M059J (cell line): ENCODE measurements at places on chromosomes 3 and 15. TPM values are rescaled to one million over a fixed set of nuclear protein-coding genes. Genes with fewer than 3 reads are reported as not detected.

- no peak for DNase-seq
Measured at GRCh38 chr15:98669638-98670037, 21.3 kb downstream of the IGF1R start.

GRCh38 chr15:45183511-45183910 is 4.3 kb downstream of the SHF start:
- DNase-seq = no peak

- DNase-seq = peak; percentile 76
Measured at GRCh38 chr3:135503760-135504686, 461.5 kb upstream of the PPP2R3A start.

- DNase-seq = no peak
Measured at GRCh38 chr15:57237301-57237642, 139.0 kb upstream of the CGNL1 start.

LMAN1L gene
- total RNA-seq = not detected in 2 replicates

DNA sequence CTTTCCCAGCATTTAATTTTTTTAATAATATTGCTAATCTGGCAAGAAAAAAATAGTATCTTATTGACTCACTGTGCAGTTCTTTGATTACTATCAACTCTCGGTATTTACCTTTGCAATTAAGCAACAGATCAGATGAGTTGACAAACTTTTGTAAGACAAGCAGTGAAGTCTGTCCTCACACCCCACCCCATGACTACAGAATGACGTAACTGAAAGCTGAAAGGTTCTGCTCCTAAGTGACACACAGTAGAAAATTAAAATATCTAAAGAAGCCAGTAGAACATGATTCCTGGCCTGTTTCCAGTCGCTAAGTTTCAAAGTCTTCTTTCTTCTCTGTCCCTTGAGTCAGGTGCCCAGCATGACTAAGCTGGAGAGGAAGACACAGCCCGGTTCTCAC is 135.5 kb downstream of the STT3B start:
- DNase-seq = no peak
